ENCODE measurements at places on chromosomes 6 and 20. TPM values are rescaled to one million over a fixed set of nuclear protein-coding genes. Genes with fewer than 3 reads are reported as not detected.
A peak's percentile ranks its signal among the peaks of the same experiment; 100 is the strongest.

Gene NHSL1
- polyA plus RNA-seq: 3.8 TPM

Gene FAXC
- polyA plus RNA-seq: 2.0 TPM

Gene SIRPD
- polyA plus RNA-seq: not detected

Gene DZANK1
- 5.7 TPM for polyA plus RNA-seq

Gene PRDM13
- not detected for polyA plus RNA-seq

Gene GTPBP2
- polyA plus RNA-seq: 26.9 TPM

Gene RNF5
- polyA plus RNA-seq: 120 TPM

Gene BTN2A1
- 18.4 TPM for polyA plus RNA-seq

DNA sequence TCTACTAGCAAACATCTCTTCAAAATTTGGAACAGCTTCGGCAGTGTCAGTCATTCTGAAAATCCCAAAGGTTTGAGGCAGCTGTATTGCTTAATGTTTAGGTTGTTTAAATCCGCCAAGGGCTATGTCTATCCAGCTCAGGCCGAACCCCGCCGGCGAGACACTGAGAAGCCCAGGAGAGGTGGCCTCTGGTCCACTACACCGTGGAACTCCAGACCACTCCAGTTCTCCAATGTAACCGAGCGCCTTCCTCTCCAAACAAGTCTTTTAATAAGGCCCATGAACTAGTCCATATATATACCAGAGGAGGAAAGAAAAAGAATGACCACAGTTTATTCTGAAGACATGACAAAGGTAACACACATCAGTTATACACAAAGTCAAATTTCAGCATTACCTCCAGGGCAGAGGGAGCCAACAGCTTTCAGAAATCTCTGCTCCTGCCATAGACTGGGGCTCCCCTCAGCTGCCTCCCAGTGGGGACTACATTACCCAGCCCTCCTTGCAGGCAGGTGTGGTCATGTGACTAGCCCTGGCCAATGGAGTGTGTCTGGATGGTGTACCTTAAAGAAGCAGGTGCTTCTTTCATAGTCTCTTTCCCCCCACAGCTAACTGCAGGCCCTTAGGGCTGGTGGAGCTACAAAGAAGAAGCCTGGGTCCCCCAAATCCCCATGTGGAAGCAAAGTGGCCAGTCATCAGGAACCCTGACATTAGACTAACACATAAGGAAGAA lies at the start of gene RAMACL:
RAMACL (minus strand) TSS at position 255 of the 733 bp plus-strand sequence; CDS start at position 54, 201 bp downstream.
- H3K36me3 ChIP-seq: no peaks in the 10 kb centered on the region
- DNase-seq: no peak
- no peak within 1 kb of the TSS for H3K4me3 ChIP-seq
- no peaks in the 10 kb centered on the region for H3K27me3 ChIP-seq

GRCh38 chr20:50055524-50056083 lies 57.3 kb downstream of the UBE2V1 start:
- H3K36me3 ChIP-seq: no peaks in the 10 kb centered on the region
- DNase-seq: no peak
- no peak overlapping the region for H3K4me3 ChIP-seq

DNA sequence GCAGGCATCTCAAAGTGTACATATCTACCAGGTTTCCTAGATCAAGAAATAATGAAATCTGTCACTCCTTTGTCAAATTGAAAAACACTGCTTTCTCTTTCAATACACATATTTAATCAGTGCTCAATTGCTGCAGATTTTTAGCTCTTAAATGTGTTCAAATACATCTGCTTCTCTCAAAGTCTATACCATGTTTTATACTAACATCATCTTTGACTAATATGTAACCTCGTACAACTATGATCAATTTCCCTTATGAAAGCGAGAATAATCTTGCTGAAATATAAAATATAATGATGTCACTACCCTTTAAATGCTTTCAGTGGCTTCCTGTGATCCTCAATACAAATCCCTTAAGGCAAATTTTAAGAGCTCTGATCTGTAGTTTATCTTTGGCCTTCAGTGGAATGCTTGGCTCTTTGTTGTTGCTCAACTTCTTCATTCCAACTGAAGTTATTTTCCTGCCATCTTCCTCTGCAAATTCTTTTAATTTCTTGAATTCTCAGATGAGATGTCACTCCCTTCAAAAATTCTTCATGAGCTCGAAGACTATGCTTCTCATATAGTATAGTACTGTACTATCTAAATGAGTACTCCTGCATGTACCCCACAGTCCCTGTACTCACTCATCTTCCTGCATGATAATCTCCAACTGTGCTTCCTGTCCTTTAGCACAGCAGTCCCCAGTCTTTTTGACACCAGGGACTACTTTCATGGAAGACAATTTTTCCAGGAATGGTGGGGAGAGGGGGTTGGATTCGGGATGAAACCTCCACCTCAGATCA lies 545.1 kb upstream of the GJE1 start:
- no peaks in the 10 kb centered on the region for H3K36me3 ChIP-seq
- H3K4me3 ChIP-seq: no peak overlapping the region
- H3K4me1 ChIP-seq: no peaks in the 10 kb centered on the region

DNA sequence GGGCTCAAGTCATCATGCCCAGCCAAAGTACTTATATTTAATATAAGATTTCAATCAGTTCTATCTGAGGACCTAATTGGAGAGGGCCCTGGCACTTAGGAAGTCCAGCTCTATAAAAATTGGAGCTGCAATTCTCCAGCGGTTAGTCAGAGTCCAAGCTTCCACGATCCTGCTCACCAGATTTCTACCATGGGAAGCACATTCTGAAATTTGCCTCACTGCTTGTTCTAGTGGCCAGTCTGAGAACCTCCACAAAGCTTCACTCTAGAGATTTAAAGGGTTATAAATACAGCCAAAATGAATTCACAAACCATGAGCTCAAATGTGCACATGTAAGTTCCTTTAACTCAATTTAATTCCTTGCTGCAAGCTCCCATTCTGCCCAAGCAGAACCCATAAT lies 33.5 kb downstream of the PNLDC1 start:
- H3K36me3 ChIP-seq: no peaks in the 10 kb centered on the region
- no peaks in the 10 kb centered on the region for H3K4me1 ChIP-seq
- no peak overlapping the region for H3K4me3 ChIP-seq
- no peak for DNase-seq
- H3K27me3 ChIP-seq: no peaks in the 10 kb centered on the region
- no peak overlapping the region for H3K27ac ChIP-seq

DNA sequence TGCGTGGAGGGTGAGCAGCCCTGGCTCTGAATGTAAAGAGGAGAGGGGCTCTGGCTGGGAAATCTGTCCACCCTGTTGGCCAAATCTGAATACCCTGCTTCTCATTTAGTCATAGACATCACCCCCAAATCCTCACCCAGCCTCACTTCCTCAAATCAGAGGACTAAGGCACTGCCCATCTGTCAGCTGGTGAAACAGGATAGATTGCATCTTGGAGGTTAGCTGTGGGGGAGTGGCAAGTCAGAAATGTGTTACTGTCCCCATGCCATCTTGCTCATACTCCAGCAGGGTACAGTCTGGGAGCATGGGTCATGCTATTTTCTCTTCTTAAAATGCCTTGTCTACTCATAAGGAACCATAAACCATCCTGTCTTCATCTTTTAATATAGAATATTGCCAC lies 9.5 kb upstream of the DTNBP1 start:
- no peaks in the 10 kb centered on the region for H3K36me3 ChIP-seq
- peaks cover 10% of the 10 kb centered on the region for H3K4me1 ChIP-seq
- no peak overlapping the region for H3K27ac ChIP-seq
- no peak for DNase-seq
- H3K4me3 ChIP-seq: no peak overlapping the region

GRCh38 chr6:104256646-104257045 lies 603.1 kb downstream of the HACE1 start:
- H3K27ac ChIP-seq: no peak overlapping the region
- no peak for DNase-seq
- H3K4me3 ChIP-seq: no peak overlapping the region
- no peaks in the 10 kb centered on the region for H3K36me3 ChIP-seq
- H3K27me3 ChIP-seq: no peaks in the 10 kb centered on the region

DNA sequence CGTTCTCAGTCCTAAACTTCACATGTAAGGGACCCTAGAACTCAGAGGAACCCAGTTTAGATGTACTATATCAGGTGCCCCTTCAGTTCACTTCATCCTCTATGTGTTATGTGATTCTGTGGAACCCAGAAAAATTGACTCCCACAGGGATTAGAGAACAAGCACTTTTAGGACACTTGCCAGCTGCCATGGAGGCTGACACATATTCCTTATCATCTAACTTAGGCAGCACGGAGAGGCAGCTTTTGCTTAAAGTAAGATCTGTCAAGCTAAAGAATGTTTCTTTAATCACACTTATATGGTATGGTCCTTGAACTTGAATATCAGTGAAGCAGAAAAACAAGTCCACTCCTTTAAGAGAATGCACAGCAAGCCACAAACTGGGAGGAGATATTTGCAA lies 701.5 kb upstream of the ID4 start:
- H3K27me3 ChIP-seq: no peaks in the 10 kb centered on the region
- H3K36me3 ChIP-seq: no peaks in the 10 kb centered on the region

DNA sequence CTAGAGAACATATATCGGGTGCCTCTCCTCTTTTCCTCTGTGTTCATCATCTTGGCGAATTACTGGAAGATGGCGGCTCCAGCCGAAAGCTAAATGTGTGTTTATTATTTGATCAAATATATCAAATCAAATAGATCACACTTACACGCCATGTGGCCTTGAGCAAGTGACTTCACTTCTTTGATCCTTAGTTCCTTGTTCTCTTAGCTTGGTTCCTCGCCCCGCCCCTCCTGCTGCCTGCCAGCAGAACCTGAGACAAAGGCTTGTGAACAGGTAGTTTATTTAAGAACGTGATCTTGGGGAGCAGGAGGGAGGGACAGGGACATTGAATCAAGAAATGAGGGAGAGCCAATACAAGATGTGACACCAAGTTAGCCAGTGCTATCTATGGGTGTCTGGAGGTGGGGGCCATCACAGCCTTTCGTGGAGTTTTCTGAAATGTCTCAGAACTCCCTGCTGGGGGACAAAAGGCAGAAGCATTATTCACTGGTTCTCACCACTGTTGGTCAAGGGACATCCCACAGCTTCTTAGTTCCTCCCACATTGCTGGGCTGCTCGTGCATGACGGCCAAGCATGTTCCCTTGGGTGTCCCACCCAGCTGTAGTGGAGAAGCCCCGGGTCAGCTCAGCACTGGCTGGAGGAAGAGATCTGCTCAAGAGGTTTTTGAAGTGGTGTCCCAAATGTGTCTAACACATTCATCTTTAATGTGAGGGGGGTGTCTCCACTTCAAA lies 44.9 kb upstream of the RNF24 start:
- no peaks in the 10 kb centered on the region for H3K27me3 ChIP-seq
- no peak overlapping the region for H3K27ac ChIP-seq
- peaks cover 18% of the 10 kb centered on the region for H3K4me1 ChIP-seq
- no peak overlapping the region for H3K4me3 ChIP-seq
- DNase-seq: no peak

- H3K36me3 ChIP-seq: no peaks in the 10 kb centered on the region
- DNase-seq: no peak
- peaks cover 1% of the 10 kb centered on the region for H3K27me3 ChIP-seq
- no peaks in the 10 kb centered on the region for H3K4me1 ChIP-seq
Observed at GRCh38 chr6:1049900-1050299, 262.0 kb upstream of the FOXQ1 start.

DNA sequence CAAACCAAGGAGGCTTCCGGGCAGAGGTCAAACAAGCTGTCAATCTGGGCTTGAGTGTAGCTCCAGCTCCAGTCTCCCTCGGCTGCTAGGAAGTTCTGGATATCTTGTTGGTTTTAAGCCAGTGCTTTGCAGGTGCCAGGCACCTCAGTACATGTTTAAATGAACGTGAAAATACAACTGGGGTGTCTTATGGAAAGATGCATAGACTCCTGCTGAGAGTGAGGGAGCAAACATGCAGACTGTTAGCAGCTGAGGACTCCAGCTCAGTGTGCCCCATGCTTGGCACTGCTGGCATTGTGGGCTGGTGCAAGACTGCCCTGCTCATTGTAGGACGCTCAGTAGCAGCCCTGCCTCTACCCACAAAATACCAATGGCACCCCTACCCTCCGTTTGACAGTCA lies 28.5 kb downstream of the ERMARD start:
- H3K4me3 ChIP-seq: no peak overlapping the region
- no peaks in the 10 kb centered on the region for H3K36me3 ChIP-seq
- H3K4me1 ChIP-seq: no peaks in the 10 kb centered on the region
- H3K27ac ChIP-seq: no peak overlapping the region

DNA sequence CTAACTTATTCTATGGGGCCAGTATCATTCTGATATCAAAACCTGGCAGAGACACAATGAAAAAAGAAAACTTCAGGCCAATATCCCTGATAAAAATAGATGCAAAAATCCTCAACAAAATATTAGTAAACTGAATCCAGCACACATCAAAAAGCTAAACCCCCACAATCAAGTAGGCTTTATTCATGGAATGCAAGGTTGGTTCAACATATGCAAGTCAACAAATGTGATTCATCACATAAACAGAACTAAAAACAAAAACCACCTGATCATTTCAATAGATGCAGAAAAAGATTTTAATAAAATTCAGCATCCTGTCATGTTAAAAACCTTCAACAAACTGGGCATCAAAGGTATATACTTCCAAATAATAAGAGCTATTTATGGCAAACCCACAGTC lies 133.9 kb upstream of the SSTR4 start:
- no peaks in the 10 kb centered on the region for H3K36me3 ChIP-seq
- no peaks in the 10 kb centered on the region for H3K4me1 ChIP-seq
- no peak overlapping the region for H3K27ac ChIP-seq
- H3K4me3 ChIP-seq: no peak overlapping the region
- H3K27me3 ChIP-seq: no peaks in the 10 kb centered on the region

DNA sequence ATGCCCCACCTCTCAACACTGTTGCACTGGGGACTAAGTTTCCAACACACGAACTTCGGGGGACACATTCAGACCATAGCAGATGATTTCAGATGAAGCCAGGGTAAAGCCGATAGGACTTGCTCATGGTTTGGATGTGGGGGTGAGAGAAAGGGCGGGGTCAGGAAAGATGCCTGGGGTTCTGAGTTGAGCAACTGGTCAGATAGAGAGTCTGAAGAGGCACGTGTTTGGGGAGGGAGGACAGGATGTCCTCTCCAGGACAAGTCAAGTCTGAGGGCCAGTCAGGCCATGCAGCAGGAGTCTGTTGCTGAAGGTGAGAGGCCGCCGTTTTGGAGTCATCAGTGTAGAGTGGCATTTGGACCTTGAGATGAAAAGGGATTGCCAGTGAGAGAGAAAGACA lies 197.9 kb upstream of the SNX9 start:
- no peak for DNase-seq
- H3K36me3 ChIP-seq: no peaks in the 10 kb centered on the region
- no peak overlapping the region for H3K27ac ChIP-seq

GRCh38 chr6:36615018-36615761 lies 21.0 kb downstream of the SRSF3 start:
- DNase-seq: peak; percentile 73
- no peaks in the 10 kb centered on the region for H3K36me3 ChIP-seq
- no peak overlapping the region for H3K4me3 ChIP-seq
- no peaks in the 10 kb centered on the region for H3K4me1 ChIP-seq

GRCh38 chr20:61970357-61970756 lies 95.3 kb downstream of the TAF4 start:
- no peak overlapping the region for H3K27ac ChIP-seq
- DNase-seq: no peak
- no peaks in the 10 kb centered on the region for H3K4me1 ChIP-seq
- H3K4me3 ChIP-seq: no peak overlapping the region

GRCh38 chr6:71228461-71229041 lies 60.1 kb upstream of the OGFRL1 start:
- no peaks in the 10 kb centered on the region for H3K27me3 ChIP-seq
- no peak for DNase-seq
- H3K27ac ChIP-seq: no peak overlapping the region
- no peaks in the 10 kb centered on the region for H3K36me3 ChIP-seq
- H3K4me1 ChIP-seq: no peaks in the 10 kb centered on the region

- H3K27ac ChIP-seq: peak overlapping the region; percentile 56
- no peak for DNase-seq
- peaks cover 31% of the 10 kb centered on the region for H3K4me1 ChIP-seq
- no peaks in the 10 kb centered on the region for H3K27me3 ChIP-seq
- no peak overlapping the region for H3K4me3 ChIP-seq
- H3K36me3 ChIP-seq: no peaks in the 10 kb centered on the region
Observed at GRCh38 chr20:10504994-10505730, 70.1 kb downstream of the SLX4IP start.
